ENCODE measurements at places on chromosomes 16 and 17.

DNA sequence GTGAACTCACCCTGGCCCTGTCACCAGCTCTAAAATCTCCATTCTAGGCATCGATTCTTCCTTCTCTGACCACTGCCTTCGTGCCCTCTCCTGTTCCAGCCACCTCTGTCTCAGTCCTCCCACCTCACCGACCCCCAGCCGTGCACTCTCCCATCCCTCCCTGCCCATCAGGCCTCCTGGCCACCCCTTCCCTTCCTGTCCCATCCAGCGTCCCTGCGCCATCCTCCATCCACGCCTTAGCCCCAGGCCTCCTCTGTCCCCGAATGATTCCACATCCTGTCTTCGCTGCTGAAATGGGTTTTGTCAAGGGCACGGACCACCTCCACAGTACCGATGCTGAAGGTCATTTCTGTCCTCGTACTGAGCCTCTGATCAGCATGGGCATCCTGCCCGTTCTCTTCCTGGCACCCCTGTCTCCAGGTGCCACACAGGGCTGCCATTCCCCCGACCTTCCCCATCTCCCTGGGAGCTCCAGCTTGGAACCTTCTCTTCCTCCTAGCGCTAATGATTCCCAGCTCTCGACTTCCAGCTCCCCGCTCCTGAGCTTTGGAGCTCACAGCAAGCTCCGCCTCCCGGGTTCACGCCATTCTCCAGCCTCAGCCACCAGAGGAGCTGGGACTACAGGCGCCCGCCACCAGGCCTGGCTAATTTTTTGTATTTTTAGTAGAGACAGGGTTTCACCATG lies 2.6 kb downstream of the TRIM65 start:
- no peak for DNase-seq

- DNase-seq = no peak
Observed at GRCh38 chr17:3970668-3971067, 6.4 kb upstream of the ATP2A3 start.

DNA sequence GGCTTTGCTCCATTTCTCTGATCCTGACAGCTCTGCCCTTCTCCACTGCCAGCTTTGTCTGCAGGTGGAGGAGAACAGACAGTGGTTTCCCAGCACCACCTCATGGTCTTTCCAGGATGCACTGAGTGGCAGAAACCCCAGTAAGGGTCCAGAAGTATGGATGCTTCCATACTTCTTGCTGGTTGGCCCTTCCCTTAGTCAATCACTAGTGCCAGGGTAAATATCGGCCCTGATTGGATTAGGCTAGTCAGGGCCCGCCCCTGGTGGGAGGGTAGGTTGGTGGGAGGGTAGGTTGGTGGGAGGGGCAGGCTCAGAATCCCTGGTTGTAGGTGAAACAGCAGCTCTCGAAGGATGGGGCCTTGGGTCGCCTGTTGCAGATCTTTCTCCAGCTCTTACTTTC lies 10.2 kb downstream of the RNF213 start:
- DNase-seq = no peak

- no peak for DNase-seq
Observed at GRCh38 chr16:25264597-25264996, 7.0 kb upstream of the ZKSCAN2 start.
